HFFc6 (cell line): ENCODE measurements at places on chromosomes 3 and 15.
A peak's percentile ranks its signal among the peaks of the same experiment; 100 is the strongest.

DNA sequence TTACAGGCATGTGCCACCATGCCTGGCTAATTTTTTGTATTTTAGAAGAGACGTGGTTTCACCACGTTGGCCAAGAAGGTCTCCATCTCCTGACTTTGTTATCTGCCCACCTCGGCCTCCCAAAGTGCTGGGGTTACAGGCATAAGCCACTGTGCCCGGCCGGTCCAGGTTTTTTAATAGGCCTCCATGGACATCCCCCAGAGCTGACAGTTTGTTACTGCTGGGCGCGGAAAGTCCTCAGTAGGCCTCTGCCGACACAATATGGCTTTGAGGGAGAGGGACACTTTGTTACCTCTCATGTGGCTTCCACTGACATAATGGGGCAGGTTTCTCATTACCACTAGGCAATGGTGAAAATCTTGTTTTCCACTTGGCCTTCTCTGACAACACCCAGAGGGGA lies 152.0 kb downstream of the WNT7A start:
- DNase-seq: no peak

DNA sequence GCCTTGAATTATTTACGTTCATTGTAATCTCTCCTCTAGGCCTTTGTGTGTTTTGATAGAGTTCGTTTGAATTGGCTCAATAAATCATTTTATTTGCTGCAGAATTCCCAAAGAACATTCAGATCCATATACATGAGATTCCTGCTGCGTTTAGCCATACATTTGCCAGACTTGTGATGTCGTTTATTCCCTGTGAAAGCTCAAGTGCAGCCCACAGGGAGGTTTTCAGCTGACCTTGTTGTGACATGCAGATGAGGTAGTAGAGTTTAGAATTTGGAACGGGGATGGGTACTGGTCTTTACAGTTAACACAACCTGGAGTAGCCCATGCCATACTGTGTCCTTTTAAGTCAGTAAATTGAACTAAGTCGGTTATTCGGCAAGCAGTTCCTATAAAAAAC lies at the start of gene C3orf20:
Gene C3orf20 (plus strand): TSS at position 301 of the 400 bp plus-strand sequence. CDS start 7,573 bp downstream, outside the sequence.
- DNase-seq: no peak

GRCh38 chr3:187992609-187993008 lies 161.3 kb upstream of the LPP start:
- DNase-seq: no peak

DNA sequence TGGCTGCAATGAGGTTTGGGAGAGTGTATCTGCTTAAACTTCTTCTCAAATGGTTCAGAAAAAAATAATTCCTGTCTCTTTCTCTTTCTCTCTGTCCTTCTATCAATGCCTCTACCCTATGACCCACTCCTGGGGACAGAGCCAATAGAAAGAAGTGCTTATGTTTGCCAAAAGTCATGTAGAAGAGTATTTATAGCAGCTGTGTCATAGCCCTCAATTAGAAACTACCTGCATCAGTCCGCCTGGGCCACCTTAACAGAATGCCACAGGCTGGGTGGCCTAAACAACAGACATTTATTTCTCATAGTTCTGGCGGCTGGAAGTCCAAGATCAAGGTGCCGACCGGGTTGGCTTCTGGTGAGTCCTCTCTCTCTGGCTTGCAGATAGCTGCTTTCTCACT lies 92.5 kb downstream of the HMG20A start:
- no peak for DNase-seq

GRCh38 chr3:188620752-188621151 lies 466.8 kb downstream of the LPP start:
- DNase-seq: no peak

DNA sequence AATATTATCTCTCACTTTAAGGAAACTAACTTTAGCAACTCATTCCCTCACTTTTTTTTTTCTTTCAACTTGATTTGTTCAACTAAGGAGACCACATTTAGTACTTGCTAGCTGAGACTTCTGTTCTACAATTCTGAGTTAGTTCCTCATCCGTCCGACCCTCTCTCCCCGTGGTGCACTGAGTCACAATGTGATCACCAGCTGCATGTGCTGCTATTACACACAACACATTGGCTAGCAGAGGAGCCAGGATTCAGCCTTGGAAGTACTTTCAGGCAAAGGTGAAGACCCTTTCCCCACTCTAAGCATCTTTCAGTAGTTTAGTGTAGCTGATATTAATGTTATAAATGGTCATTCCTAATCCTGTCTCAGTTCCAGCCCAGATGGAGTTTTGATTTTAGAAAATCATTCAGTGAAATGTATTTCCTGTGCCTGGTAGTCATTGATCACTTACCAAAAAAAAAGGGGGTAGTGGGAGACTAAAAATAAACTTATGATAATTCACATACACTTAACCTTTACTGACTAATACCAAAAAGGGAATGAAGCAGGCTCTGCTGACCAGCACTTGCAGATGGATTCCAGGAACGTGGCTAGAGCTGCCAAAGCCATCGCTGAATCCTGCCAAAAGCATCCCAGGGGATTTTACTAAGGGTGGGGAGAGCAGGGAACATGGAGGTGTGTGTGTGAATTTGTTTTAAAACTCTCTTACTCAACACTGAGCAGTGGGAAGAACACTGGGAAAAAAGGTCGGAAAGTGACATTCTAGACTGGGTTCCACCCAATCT lies 424.8 kb downstream of the LPP start:
- DNase-seq: peak; percentile 39

DNA sequence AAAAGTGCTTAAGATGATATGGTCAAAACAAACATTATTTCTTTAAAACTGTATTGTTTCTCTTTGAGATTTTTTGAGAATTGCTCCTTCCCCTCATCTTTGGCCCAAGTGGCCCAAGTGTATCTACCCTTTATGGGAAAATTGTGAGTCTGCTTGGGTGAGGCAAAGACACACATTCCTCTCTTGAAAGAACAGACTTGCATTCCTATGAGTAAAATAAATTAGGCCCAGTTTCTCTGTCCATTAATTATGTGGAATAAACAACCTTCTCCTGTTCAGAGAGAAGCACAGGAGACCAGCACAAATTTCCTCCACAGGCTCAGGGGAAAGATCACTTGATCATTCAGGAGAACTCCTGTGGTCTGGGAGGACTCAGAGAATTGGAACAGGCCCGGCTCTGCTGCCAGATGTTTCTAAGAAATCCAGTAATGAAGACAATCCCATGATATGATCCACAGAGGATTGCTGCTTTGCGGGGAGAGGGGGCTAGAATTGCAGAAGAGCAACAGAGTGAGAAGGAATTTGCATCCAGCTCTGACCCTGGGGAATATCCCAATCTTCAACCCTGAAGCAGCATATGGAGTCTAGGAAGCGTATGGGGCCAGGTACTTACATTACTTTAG lies 53.8 kb upstream of the BOC start:
- DNase-seq: no peak

GRCh38 chr3:6250167-6250566 lies 610.7 kb upstream of the GRM7 start:
- no peak for DNase-seq
